ENCODE measurements at places on chromosomes 5 and 9.

DNA sequence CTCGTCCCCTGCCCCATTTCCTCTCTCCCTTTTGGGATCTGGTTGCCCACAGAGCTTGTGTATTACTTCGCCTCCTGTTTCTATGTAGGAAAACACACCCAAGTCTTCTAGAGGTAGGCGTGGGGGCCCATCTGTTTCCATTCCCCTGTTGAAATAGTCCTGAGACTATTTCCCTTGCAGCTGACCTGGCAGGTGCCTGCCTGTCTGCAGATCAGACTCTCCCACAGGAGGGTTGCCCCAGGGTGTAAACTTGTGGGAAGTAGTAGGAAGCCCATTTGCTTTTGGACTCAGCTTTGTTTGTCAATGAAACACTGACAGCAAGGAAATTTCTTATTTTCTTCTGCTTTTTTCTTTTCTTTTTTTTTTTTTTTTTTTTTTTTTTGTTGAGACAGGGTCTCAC lies 16.3 kb upstream of the GARNL3 start:
- DNase-seq, result no peak

DNA sequence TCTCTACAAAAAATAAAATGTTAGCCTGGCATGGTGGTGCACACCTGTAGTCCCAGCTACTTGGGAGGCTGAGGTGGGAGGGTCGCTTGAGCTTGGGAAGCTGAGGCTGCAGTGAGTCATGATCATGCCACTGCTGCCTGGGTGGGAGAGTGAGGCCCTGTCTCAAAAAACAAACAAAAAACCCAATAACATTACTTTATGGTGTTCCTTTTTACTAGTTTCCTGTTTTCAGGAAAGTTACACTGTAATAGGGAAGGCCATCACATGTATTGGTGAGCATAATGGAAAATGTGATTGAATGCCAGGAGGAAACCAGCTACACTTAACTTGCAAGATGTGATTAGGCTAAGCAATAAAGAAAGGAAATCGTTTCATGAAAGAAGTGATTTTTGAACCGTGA lies 42.7 kb downstream of the SV2C start:
- DNase-seq, result no peak

DNA sequence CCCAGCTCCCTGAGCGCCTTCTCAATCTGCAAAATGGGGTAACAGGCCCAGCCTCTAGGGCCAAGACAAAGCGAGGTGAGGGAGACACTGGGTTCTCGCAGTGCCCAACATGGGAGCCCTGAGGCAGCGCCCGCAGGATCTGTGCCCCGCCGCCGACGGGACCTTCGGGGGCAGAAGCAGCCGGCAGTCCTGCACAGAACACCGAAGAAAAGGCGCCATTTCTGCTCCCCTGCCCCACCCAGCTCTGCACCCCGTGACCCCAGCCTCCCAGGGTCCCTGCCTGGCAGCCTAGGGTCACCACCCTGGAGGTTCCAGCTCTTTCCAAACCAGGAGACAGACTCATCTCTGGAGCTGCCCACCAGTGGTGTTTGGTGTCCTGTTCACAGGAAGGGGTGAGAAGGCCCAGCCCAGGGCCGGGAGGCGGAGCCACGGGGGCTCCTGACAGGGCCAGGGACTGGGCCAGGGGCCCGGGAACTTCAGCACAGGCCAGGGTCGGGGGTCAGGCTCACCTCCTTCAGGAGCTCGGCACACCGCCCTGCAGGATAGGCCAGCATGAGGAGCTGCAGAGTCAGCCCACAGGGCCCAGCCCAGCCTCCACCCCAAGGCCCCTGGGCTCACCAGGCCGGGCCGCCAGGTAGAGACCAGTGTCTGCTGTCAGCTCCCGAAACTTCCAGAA lies 3.3 kb downstream of the LCN8 start:
- no peak for DNase-seq

- DNase-seq, result no peak
Observed at GRCh38 chr9:108088916-108089315, 599.3 kb upstream of the KLF4 start.

All from thyroid gland (tissue), 4 donors.